HepG2 (cell line): ENCODE measurements at places on chromosomes 6 and 20. TPM values are rescaled to one million over a fixed set of nuclear protein-coding genes. Genes with fewer than 3 reads are reported as not detected.

Gene NKX2-2
- not detected in 2 replicates for total RNA-seq

Gene HACE1
- 11.4 and 16.0 TPM in 2 replicates for total RNA-seq

Gene SLC25A27
- 0.32 and 0.46 TPM in 2 replicates for total RNA-seq

Gene YTHDF1
- 37.7 and 39.8 TPM in 2 replicates for total RNA-seq

Gene MEP1A
- 0.10 and 0.24 TPM in 2 replicates for total RNA-seq

Gene DDO
- total RNA-seq: 10.3 and 14.6 TPM in 2 replicates

Gene LIN28B
- total RNA-seq: 56.8 and 100 TPM in 2 replicates

Gene DYNLT2
- total RNA-seq: 3.1 and 4.3 TPM in 2 replicates

Gene TNFRSF6B
- not detected in 2 replicates for total RNA-seq

Gene SEMG1
- total RNA-seq: not detected in 2 replicates

Gene CASP8AP2
- total RNA-seq: 13.5 and 26.0 TPM in 2 replicates
